ENCODE measurements at places on chromosomes 5 and 9.
A peak's percentile ranks its signal among the peaks of the same experiment; 100 is the strongest.

DNA sequence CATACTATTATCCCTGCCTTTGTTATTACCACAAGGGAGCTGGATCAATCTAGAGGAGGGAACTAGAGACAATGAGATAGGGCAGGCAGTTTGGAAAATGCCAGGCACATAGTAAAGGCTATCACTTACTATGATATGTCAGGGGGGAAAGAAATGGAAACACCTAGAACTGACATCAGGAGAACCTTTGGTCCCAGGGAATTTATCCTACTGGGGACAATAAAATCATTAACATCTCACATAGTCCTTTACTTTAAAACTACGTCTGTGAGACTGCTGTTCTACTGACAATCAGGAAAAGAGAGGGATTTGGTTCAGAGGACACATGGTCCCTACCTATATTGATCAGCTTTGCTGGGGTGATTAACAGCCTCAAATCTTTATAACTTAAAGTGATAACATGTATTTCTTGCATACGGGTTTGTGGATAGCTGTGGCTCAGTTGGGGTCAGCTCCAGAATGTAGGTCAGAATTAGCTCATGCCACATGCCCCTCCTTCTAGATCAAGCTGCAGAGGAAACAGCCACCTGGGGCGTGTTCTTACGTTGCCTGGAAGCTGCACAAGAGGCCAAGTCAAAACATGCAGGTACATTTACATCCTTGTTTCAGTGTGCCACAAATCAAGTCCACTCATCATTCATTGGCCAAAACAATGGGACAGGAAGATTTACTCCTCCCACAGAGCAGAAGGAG, 43.9 kb upstream of the ALDOB start:
- no peak for DNase-seq

DNA sequence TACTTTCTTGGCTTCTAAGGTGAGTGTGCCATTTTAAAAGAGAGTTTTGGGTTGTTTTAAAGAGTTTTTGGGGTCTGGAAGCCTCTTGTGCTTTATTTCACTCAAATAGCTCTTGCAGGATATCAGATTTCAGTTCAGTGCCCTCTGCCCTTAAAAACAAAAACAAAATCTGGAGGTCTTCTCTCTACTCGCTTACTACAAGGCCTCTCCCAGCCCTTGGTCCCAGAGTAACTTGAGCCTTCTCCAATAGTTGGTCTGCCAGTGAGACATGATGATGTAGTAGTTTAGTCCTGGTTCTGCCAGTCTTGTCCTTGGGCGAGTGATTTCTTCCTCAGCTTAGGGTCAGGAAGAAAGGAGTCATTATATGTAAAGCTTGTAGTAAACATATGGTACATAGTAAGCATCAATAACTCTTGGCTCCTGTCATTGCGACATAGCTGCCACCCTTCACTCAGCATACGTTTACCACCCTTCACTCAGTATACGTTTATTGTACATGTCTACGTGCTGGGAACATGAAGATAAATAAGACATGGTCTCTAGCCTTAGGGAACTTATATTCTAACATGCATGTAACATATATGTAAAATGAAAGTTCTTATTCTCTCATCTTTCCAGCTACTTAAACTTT, 147.6 kb downstream of the MAN2A1 start:
- DNase-seq: no peak

DNA sequence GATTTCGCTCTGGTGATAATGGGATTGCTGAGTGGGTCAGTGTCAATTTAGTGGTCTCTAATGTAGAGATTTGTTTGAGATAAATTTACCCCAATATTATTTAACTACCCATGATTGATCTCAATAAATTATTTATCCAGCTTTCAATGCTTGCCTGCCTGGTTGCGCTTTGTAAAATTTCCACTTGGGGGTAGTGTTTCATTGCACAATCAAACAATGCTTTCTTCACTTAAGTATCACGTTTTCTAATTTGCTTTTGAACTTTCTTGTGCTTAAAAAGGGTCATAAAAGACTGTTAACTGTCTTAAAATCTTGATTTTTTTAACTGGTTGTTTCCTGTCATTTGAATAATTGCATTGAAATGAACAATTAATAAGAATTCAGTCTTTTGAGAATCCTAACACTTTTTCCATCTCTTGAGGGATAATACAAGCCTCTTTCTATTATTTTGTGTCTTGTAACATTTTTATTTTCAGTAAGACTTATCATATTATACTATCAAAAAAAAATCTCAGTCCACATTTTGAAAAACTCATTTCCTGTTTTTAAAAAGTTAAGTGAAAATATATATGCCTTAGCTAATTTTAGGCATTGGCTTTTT, 18.7 kb downstream of the HSD17B4 start:
- peak; percentile 7 for DNase-seq

GRCh38 chr5:75243510-75243909, 6.8 kb upstream of the ANKRD31 start:
- DNase-seq: no peak

- DNase-seq: no peak
Observed at GRCh38 chr9:26687421-26687820, 205.2 kb downstream of the CAAP1 start.

DNA sequence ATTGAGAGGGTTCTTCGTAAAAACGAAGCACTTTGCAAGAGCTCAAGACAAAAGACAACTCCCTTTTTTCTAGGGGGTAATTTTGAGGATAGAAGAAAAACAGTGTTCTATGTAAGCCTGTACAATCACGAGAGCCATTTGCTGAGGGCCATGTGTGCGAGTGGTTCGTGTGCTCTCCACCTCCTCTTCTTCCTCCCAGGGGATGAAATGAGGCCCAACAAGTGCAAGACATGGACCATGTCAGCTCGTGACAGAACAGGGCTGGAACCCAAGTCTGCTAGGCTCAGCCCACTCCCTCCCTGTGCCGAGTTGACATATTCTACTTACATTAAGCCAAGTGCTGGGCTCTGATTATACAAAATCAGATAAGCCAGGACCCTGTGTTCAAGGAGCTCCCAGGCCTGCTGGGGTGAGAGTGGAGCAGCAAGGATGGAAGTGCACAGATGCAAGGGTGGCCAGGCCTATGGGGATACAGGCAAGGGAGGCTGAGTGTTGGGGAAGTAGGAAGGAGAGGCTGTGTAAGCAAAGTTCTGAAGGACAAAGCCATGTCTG, 97.9 kb upstream of the MSX2 start:
- no peak for DNase-seq

GRCh38 chr9:123365287-123365880, 9.4 kb downstream of the CRB2 start:
- no peak for DNase-seq

DNA sequence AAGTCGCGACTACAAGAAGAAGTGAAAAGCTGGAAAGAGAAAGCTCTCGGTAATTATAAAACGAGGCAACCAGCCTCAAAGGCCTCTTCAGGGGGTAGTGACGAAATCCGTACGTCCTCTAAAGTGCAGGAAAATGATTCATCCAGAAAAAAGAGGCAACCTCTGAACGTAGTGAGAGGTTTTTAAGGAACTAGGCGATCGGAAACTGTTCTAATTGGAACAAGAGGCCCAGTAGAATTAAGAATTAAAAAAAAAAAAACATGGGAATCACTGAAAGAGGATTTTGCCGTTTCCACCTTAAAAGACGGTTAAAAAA, 1.0 kb downstream of the CSNK1A1 start:
- no peak for DNase-seq

GRCh38 chr9:16090907-16091629, 538.2 kb downstream of the CCDC171 start:
- no peak for DNase-seq

GRCh38 chr5:106521701-106522100, 1149.0 kb downstream of the EFNA5 start:
- no peak for DNase-seq

- DNase-seq: no peak
Observed at GRCh38 chr5:60809891-60810425, 34.1 kb downstream of the ELOVL7 start.

DNA sequence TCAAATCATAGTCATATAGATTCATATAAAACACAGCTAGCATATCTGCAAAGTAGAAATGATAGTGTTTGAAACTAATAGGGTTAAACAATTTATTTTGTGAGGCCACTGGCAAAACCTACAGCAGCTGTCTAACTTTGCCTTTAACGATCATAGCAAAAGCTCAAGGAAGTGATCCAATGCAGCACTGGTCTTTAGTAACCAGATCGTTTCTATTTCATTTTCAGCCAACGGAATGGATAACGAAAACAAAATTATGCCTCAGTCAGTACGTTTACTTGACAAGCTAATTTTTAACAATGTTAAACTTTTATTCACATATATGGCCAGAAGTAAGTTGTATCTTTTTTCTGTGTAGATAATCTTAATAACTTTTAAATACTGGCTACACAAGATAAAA, 17.7 kb downstream of the MLLT3 start:
- DNase-seq: no peak

- DNase-seq: peak; percentile 57
Observed at GRCh38 chr5:83632874-83633273, 87.8 kb downstream of the HAPLN1 start.

- no peak for DNase-seq
Observed at GRCh38 chr9:129633207-129633606, 7.2 kb downstream of the NTMT1 start.

DNA sequence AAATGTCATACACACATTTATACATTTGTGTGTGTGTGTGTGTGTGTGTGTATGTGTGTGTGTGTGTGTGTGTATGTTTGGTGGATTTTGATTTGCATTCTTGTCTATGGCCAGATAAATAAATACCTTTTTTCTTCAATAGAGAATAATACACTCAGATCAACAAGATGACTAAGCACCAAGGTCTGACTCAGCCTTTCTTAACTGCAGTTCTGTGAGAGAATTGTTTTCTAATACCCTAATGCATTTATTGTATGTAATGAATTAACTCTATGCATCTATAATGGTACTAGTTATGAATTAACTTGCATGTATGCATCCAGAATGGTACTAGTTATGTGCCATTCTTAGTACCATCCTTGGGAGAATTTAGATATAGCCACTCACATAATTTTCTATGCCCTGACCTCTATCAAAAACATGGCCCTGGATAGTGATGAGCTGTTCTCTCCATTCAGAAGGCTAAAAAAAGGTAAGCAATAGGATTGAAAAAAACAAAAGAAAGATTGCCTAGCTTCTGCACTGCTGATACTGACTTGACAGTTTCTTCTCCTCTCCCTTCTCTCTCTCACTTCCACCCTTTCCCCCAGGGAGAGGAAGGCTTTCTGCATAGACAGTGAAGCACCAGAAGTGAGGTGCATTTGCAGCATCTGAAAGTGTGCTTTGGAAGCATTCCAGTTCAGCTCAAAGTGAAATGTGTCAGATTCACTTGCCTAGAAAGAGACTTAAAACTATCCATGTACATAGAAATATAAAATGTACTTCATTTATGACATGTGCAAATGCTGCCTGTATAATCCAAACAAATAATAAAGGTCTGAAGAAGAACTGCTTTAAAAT, 55.1 kb upstream of the CCDC112 start:
- DNase-seq: no peak
